ENCODE measurements at places on chromosomes 5 and 9.

GRCh38 chr5:86979811-86980411, 287.8 kb upstream of the RASA1 start:
- peak; percentile 7 for DNase-seq

DNA sequence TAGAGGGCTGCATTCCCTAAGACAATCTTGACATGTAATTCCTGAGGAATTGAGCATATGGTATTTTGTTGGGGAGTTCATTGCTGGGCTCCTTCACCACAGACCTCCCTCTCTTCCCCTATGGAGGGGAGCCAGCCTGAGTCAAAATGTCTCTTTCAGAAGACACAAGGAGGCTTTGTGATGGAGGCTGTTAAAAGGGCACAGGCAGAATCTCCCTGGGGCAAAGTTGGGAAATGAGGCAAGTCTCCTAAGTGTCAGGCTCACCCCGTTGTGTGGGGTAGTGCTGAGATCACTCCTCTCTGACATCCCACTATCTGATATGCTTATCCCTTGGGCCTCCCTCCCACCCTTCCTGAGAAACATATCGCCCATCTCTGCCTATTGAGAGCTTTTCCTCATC, 30.6 kb downstream of the GFRA3 start:
- no peak for DNase-seq

DNA sequence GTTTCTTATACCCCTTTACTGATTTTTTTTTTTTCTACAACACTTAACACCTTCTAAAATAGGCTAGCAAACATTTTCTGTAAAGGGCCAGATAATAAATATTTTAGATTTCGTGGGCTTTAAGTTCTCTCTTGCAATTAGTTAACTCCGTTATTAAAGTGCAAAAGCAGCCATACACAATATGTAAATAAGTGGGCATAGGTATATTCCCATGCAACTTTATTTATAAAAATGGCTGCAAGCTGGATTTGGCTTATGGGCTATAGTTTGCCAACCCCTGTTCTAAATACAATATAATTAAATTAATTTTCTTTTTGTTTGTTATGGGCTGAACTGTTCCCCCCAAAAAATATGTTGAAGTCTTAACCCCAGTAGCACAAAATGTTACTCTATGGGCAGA, 10.8 kb downstream of the IL6ST start:
- DNase-seq: no peak

- DNase-seq: no peak
These were observed 113.3 kb upstream of the LHFPL2 start for GRCh38 chr5:78761840-78762239.

GRCh38 chr5:52987711-52988331, 1.3 kb upstream of the ITGA2 start:
- DNase-seq: no peak
